CD4-positive, alpha-beta T cell treated with Interleukin-2 at 100 ng/mL for 4 hours (primary cell): ENCODE measurements at places on chromosomes 1 and 21.

GRCh38 chr1:206100226-206100815 is 16.9 kb downstream of the AVPR1B start:
- no peak for DNase-seq

GRCh38 chr1:48683839-48684238 is 92.9 kb downstream of the BEND5 start:
- DNase-seq = no peak

DNA sequence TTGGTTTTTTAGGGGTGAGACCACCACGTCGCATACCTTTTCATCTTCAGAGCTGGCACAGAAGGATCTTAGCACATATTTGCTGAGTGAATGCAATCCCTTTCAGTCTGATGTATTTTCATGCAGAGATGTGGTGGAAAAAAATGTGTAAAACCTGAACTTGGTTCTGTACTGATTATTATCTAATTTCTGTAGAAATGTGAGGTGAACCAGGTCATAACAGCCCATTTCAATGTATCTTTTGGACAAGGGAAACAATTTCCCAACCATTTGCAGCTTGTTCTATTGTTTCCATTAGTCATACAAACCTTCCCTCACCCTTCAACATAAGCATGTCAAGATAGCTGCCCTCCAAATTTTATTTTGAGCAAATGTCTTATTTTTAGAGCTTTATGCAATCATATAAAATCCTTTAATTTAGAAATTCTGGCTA is 46.8 kb upstream of the RUNX1 start:
- no peak for DNase-seq

GRCh38 chr21:25967901-25968438 is 202.6 kb downstream of the APP start:
- no peak for DNase-seq

GRCh38 chr1:87880098-87880760 is 551.5 kb downstream of the LMO4 start:
- no peak for DNase-seq

DNA sequence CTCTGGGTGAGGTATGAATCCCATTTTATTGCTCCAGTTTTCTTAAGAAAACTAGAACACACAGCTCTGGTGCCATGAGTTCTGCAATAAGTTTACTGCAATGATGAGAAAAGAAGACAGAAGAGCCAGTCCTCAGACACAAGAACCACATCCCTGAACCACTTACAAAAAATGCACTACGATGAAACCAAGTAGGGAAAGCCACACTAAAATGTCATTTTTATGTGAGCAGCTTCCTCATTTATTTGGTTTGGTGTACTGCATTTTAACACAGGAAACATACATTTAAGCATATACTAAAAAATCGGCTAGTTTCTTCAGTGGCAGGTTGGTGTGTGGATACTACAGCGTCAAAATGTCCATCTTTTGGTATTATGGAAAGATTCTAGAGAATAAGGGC is 95.9 kb downstream of the PTPN14 start:
- DNase-seq = no peak

- no peak for DNase-seq
These were observed 78.2 kb downstream of the ODF2L start for GRCh38 chr1:86317926-86318325.

GRCh38 chr1:59856725-59857338 is 42.1 kb downstream of the HOOK1 start:
- DNase-seq = no peak

- no peak for DNase-seq
These were observed 12.4 kb upstream of the ZNF691 start for GRCh38 chr1:42833981-42834380.

- DNase-seq = no peak
These were observed 33.4 kb downstream of the CD247 start for GRCh38 chr1:167484726-167485502.

DNA sequence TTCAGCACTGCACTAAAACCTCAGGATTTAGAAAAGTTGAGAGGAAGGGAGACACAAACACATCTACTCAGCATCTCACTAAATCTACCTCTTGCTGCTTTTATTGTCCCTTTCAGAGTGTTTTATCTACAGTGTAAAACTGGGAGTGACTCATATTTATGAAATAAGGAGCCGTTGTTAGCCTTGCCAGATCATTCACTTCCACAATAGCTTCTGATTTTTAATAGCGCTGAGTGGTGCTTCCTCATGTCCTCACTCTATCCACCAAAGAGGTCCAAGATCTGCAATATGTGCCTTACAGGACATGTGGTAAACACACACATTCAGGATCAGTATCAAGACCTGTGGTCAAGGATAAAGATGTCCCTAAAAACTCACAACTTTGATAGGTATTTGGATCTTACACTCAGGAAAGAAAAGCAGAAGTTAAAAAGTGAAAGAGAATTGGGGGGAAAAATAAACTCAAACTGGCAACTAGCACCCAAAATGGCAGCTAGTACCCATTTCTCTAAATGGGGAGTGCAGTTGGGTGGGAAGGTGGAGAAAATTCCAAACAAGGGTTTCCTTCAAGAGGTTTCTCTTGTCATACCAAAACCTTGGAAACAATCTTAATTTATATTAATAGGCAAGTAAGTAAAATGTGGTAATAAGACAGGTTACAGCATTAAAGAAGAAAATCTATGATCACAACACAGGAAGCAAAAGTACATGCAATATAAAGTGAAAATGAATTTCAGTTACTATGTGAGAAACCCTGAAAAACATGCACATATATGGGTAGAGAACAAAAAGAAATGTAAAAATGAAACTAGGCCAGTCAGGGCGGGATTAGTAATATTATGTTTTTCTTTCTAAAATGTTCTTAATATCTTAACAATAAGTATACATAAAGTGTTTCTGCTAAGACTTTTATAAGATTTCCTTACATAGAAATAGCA is 15.9 kb downstream of the DUSP10 start:
- DNase-seq = peak; percentile 31

DNA sequence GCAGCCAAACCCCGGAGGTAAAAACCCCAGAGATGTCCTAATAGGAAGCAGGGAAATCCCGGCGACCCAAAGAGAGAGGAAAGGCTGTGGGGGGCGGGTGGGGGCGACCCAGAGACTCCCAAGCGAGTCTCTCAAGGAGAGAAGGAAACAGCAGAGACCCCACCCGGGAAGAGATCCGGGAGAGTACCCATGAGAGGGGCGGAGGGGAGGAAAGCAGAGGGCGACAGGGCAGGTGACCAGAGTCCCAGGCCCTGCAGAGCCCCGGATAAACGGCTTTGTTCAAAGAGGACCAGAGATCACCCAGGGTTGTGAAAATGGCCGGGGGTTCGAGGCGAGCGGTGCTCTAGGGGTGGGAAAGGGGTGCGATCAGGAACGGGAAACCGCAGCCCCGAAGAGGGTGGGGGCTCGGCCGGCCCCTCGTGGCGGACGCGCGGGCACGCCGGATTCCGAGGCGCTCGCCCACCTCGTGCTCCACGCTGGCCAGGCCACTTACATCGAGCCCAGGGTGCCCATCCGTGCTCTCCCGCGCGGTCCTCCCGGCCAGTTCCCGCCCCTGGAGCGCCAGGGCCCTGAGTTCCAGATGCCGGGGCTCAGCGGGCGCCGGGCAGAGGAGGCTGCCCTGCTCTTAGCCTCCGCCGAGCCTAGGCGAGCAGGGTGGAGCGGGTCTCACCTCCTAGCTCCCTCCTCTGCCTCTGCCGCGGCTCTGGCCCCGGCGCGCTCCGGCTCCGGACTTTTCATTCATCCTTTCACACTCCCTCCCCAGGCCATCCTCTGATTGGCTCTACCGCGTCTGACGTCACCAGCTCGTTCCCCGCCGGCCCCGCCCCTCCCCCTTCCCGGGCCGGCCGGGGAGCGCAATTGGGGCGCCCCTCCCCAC is 52.3 kb downstream of the RHBG start:
- peak; percentile 71 for DNase-seq

- DNase-seq = no peak
These were observed 5.2 kb downstream of the ZDHHC18 start for GRCh38 chr1:26831546-26832248.

- DNase-seq = no peak
These were observed 75.8 kb downstream of the ATP1A1 start for GRCh38 chr1:116448785-116449385.

DNA sequence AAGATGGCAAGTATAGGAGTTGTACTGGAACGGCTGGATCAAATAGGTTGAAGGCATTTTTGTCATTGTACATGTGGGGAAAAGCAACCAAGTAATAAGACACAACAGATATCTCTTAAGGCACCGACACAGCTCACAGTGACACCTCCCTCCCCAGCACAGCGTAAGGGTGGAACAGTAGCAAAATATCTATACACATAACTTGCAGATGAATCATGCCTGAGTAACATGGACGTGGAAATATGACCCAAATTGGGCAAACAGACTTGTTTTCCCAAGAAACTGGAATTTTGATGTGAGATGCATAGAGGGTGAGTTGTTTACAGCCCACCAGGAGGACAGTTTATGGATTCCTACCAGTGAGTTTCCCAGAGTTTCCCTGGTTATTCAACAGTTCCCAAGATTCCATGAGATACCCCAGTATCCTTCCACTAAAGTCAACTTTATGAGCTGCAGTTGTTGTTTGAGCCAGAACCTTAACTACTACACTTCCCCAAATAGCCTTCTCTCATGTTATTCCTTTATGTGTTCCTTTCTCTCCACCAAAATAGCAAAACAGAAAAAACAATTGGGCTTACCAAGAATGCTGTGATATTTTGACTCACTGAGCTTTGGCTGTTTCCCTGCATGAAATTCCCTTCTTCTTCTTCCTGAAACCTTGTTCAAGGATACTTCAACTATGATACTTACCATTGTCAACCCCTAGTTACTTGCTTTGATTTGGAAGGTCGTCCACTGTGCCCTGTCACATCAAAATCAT is 7.1 kb upstream of the DR1 start:
- DNase-seq = no peak

DNA sequence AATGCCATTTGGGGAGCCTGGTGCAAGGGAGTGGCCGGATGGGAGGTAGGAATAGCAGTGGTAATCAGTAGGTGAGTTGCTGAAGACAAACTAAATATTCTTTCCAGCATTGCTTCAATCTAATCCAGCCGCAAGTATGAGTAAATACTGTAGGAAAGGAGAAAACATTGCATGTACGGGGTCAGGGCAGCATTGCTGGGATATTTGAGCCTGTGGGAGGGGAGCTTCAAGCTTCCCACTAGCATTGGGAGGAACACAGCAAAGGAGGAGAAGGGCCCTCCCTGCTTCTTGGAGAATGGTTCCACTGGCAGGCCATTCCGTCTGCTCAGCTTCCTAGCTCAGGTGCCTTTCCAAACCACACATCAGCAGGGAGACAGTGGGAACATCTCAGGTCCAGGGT is 15.2 kb downstream of the CAPN2 start:
- no peak for DNase-seq

- DNase-seq = no peak
These were observed 33.8 kb downstream of the NECAP2 start for GRCh38 chr1:16474166-16474800.

DNA sequence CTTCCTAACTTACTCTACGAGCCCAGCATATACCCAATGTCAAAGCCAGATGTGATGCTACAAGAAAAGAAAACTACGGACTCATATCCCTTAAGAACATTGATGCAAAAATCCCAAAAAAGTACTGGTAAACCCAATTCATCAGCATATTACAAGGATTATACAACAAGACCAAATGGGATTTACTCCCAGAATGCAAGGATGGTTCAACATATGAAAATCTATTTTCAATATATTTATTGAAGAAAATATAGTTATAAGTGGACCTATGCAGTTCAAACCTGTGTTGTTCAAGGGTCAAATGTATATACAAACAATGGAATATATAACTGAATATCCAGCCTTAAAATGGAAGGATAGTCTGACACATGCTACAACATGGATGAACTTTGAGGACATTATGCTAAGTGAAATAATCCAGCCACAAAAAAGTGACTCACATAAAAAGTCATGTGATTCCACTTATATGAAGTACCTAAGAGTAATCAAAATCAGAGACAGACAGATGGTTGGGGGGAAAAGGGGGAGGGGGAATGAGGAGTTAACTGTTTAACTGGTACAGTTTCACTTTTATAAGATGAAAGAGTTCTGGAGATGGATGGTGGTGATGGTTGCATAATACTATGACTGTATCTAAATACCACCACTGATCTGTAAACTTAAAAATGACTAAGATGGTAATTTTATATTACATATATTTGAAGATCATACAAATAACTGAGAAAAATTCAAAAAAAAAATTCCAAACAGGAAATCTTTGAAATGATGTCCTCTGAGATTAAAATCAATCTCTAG is 3.7 kb upstream of the KLF18 start:
- DNase-seq = no peak

GRCh38 chr1:211915924-211916323 is 85.4 kb upstream of the LPGAT1 start:
- DNase-seq = no peak

DNA sequence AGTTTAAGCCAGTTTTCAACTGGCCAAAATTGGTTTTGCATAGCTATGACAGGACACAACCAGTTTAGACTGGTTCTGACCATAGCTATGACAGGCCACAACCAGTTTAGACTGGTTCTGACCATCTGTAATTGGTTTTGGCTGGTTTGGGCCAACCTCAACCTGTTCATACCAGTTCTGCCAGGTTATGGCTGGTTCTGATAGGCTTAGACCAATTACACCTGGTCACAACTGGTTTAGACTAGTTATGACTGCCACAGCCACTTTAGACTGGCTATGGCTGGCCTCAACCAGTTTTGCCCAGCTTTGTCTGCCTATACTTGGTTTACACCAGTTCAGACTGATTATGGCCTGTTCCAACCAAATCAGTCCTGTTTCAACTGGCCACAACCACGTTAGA is 353.2 kb upstream of the CAMK1G start:
- no peak for DNase-seq

GRCh38 chr1:210200124-210200736 is 32.4 kb upstream of the SERTAD4 start:
- no peak for DNase-seq

DNA sequence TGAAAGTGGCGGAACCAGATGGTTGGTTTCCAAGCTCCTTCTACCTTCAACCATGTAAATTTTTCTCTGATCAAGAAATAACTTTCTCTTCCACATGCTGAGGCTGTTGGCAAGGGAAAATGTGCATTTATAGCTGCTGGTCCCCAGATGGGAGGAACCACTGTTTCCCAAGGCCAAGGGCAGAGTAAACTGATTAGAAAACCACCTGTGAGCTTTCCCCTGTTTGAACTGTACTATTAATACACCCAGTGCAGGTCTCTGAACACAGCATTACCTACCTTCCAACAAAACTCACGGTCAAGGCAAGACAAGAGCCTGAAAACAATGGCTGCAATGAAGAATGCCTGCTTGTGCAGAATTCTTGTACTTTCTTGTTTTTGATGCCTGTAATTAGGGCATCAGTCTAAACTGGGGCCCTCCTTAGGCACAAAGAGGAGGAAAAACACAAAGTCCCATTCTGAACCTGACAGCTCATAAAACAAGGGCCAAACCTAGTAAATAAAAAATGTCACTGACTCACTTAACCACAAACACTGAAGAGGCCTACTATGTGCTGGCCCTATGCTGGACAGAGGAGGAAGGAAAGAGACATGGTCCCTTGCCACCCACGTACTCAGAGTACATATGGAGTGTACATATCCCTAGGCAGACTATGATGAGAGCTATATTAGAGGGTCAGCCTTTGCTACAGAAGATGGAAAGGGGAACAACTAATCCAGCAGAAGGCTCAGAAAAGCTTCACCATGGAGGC is 2.6 kb downstream of the MKNK1 start:
- no peak for DNase-seq

GRCh38 chr1:183284086-183284485 is 98.0 kb downstream of the LAMC2 start:
- DNase-seq = no peak
